ENCODE measurements at places on chromosomes 1 and 21. TPM values are rescaled to one million over a fixed set of nuclear protein-coding genes. Genes with fewer than 3 reads are reported as not detected.

GRCh38 chr1:202189918-202190715 is 3.5 kb upstream of the LGR6 start:
- no peak for DNase-seq

DNA sequence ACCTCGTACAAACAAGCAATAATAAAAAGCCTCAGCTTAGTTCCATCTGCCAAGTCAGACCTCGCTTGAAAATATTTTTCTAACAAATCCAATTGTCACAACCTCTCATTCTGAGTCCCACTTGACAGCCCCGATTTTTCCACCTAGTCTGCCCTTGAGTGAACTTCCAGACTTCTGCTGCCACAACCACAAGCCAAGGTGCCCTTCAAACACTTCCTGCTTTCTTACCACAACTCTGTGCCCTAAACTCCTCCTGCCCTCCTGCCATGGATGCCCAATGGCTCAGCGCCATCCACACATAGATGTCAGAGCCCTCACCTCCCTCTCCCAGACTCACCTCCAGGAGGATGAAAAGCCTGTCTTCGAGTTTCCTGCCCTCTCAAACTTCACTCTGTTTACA is 3.9 kb downstream of the TMPRSS2 start:
- DNase-seq, result no peak

GRCh38 chr1:227998374-227999055 is 8.3 kb upstream of the WNT3A start:
- no peak for DNase-seq

DNA sequence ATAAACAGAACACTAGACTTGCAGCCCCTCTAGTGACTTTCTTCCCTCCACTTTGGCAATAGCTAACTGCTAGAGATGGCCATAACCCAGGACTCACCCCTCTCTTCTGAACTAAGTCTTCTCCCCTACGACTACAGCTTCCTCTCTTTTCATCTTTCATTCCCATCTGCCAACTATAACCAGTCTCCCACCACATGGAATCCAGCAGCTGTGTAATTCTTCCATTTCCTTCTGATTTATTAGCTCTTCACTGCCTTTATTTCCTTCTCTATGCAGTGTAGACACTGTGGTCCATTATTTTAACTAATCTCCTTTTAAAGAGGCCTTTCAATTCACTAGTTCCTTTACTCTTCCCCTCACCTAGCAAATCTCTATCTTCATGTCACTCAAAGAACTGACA is 13.4 kb upstream of the KCNK1 start:
- no peak for DNase-seq

Gene KIF14
- polyA plus RNA-seq, result not detected

Gene SELE
- 0.06 TPM for polyA plus RNA-seq

Gene CCDC24
- polyA plus RNA-seq, result 0.43 TPM

Gene AIM2
- polyA plus RNA-seq, result 3.7 TPM

Gene SFN
- polyA plus RNA-seq, result not detected

Gene SPATA45
- polyA plus RNA-seq, result not detected
